Activated CD4-positive, alpha-beta T cell treated with anti-CD3 and anti-CD28 coated beads for 36 hours (primary cell): ENCODE measurements at places on chromosomes 7 and 10. TPM values are rescaled to one million over a fixed set of nuclear protein-coding genes. Genes with fewer than 3 reads are reported as not detected.
A peak's percentile ranks its signal among the peaks of the same experiment; 100 is the strongest.

GTF2IRD1 gene
- total RNA-seq = 5.3 TPM

ALOX5 gene
- 0.26 TPM for total RNA-seq

ARHGEF5 gene
- 14.8 TPM for total RNA-seq

STN1 gene
- total RNA-seq = 34.4 TPM

HKDC1 gene
- 0.80 TPM for total RNA-seq

- H3K27me3 ChIP-seq = no peaks in the 10 kb centered on the region
- H3K4me1 ChIP-seq = no peaks in the 10 kb centered on the region
- H3K4me3 ChIP-seq = no peak overlapping the region
- no peak overlapping the region for H3K27ac ChIP-seq
These were observed 548.8 kb upstream of the KCND2 start for GRCh38 chr7:119724041-119724792.

DNA sequence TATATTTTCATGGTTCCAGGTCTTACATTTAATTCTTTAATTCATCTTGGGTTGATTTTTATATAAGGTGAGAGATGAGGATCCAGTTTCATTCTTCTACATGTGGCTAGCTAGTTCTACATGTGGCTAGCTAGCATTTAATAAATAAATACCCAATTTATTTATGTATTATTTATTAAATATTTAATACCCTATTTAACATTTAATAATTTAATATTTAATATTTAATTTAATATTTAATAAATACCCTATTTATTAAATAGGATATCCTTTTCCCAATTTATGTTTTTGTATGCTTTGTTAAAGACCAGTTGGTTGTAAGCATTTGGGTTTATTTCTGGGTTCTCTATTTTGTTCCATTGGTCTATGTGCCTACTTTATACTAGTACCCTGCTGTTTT lies 111.0 kb upstream of the PCLO start:
- H3K4me3 ChIP-seq = no peak overlapping the region
- no peak for DNase-seq
- H3K36me3 ChIP-seq = no peaks in the 10 kb centered on the region
- no peak overlapping the region for H3K27ac ChIP-seq
- no peaks in the 10 kb centered on the region for H3K4me1 ChIP-seq
- no peaks in the 10 kb centered on the region for H3K27me3 ChIP-seq

DNA sequence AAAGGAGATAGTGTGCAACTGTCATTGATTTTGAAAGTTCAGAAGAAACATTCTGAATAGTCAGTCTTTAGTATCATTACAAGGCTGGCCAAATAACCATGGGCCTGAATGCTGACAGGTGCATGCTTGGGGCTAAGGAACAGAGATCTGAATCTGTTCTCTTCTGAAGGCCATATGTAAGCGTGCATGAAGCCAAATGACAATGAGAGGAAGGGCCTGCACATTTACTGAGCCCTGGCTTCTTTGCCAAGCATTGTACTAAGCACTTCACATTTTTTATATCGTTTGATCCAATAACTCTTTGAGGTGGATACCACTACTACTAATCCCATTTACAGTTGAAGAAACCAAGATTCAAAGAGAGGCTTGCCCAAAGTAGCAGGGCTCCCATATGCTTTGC lies 22.5 kb upstream of the TIAL1 start:
- H3K27me3 ChIP-seq = no peaks in the 10 kb centered on the region
- H3K36me3 ChIP-seq = no peaks in the 10 kb centered on the region
- DNase-seq = no peak
- H3K4me3 ChIP-seq = no peak overlapping the region
- H3K4me1 ChIP-seq = peaks cover 12% of the 10 kb centered on the region

DNA sequence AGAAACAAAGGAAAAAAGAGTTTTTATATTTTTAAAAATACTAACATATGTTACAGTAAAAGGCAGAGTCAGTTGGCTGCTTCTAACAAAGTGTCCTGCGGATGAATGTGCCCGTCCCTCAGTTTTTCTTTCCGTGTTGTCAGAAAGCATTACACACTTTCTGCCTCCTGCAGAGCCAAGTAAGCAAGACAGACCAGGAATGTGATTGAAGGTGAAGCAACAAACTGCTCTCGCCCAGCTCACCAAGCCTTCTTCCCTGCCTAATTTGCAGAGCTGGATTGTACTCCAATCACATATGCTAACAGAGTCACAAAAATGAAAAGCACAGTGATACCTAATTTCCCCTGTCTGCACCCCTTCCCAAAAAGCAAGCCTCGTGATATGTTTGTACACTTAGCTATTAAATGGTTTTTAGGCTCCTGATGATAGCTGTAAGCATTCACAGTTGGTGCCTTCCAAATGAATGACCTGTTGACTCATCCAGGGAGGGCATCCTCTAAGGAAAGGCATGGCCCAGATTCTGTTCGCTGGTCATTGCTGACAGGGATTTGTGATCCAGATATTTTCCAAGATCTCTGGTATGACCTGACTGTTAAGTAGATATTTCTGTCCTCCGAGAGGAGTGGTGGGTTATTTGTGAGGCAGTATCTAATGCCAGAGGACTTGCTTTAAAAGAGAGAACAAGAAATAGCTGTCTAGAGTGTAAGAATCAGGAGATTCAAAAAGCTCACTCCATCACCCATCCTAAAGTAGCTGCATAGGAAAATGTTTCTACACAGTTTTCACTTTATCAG lies 187.3 kb upstream of the PLXDC2 start:
- DNase-seq = no peak
- no peak overlapping the region for H3K27ac ChIP-seq
- H3K36me3 ChIP-seq = no peaks in the 10 kb centered on the region
- no peaks in the 10 kb centered on the region for H3K27me3 ChIP-seq
- H3K4me1 ChIP-seq = no peaks in the 10 kb centered on the region

DNA sequence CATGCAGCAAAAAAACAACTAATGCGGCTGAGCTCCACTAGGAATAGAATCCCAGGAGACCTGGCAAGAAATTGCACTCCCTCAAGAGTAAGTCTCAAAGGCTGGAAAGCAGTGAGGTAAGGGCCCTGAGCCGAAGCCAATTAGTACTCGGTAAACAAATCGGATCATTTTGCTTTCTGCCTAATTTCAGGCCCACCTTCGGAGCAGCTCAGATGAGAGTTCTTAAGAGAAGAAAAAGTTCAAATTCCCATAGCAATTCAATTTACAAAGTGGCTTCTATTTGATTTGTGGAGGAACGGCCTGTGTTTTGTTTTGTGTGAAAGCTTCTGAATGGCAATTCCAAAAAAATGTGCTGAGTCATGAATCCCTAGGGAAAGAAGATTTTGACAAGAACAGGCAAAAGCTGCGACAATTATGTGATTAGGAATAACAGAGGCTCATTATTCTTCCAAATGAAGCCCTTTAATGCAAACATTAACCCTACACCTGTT lies 60.9 kb downstream of the SLC16A9 start:
- no peaks in the 10 kb centered on the region for H3K36me3 ChIP-seq
- no peak for DNase-seq
- H3K27me3 ChIP-seq = no peaks in the 10 kb centered on the region
- no peaks in the 10 kb centered on the region for H3K4me1 ChIP-seq
- H3K4me3 ChIP-seq = no peak overlapping the region
- no peak overlapping the region for H3K27ac ChIP-seq

DNA sequence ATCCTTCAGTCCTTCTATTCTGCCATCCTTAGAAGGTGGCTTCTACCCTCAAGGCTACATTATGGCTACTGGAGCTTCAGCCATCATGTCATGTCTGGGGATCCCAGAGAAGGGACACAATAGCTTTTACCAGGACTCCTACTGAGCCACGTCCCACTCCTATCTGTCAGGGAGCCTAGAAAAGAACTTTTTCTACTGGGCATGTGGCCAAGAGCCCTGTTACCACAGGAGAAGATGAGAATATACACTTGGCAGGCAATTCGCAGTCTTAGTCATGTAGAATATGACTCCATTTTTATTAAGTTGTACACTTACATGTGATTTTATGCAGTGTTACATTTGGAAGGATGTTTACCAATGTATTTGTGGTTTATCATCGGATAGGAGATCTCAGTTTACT lies 64.6 kb upstream of the KCNMA1 start:
- H3K36me3 ChIP-seq = no peaks in the 10 kb centered on the region
- H3K4me3 ChIP-seq = no peak overlapping the region
- peaks cover 9% of the 10 kb centered on the region for H3K27me3 ChIP-seq

DNA sequence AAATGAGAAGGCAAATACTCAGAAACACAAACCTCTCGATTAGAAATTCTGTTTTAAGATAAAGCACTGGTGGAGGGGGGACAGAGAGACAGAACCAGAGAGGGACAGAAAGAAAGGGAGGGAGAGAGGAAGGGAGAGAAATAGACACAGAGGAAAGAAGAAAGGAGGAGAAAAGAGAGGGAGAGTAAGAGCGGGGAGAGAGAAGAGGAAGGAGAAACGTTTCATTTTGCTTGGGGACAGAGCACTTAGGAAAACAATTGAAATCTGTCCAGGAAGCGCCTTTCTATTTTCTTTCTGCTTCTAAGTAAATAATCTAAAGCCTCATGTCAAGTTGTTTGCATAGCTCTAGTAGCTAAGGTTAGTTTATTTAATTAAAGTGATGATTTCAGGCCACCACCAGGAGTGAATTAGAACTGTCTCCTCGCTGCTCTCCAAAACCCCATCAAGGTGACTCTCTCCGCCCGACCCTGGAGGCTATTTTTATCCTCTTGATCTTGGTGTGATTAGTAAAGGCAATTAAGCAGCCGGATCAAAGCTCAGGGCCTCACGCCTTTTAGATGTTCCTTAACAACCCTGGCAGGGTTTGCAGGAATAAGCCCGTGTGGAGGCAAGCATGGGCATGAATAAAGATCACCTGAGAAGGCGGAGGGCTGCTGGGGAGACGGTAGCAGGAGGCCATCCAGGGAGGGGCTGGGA lies 73.4 kb upstream of the INSIG1 start:
- DNase-seq = no peak
- peaks cover 4% of the 10 kb centered on the region for H3K27me3 ChIP-seq
- no peaks in the 10 kb centered on the region for H3K36me3 ChIP-seq
- H3K4me1 ChIP-seq = peaks cover 3% of the 10 kb centered on the region
- no peak overlapping the region for H3K4me3 ChIP-seq
- no peak overlapping the region for H3K27ac ChIP-seq

- peaks cover 23% of the 10 kb centered on the region for H3K36me3 ChIP-seq
- no peaks in the 10 kb centered on the region for H3K27me3 ChIP-seq
- DNase-seq = no peak
- H3K27ac ChIP-seq = peak overlapping the region; percentile 91
- peak overlapping the region; percentile 99 for H3K4me3 ChIP-seq
- peaks cover 33% of the 10 kb centered on the region for H3K4me1 ChIP-seq
These were observed 2.3 kb upstream of the ZC3HAV1 start for GRCh38 chr7:139111811-139112301.
